ENCODE measurements at places on chromosomes 3 and 15.

GRCh38 chr3:127038923-127039581 lies 56.1 kb downstream of the PLXNA1 start:
- no peak for DNase-seq

DNA sequence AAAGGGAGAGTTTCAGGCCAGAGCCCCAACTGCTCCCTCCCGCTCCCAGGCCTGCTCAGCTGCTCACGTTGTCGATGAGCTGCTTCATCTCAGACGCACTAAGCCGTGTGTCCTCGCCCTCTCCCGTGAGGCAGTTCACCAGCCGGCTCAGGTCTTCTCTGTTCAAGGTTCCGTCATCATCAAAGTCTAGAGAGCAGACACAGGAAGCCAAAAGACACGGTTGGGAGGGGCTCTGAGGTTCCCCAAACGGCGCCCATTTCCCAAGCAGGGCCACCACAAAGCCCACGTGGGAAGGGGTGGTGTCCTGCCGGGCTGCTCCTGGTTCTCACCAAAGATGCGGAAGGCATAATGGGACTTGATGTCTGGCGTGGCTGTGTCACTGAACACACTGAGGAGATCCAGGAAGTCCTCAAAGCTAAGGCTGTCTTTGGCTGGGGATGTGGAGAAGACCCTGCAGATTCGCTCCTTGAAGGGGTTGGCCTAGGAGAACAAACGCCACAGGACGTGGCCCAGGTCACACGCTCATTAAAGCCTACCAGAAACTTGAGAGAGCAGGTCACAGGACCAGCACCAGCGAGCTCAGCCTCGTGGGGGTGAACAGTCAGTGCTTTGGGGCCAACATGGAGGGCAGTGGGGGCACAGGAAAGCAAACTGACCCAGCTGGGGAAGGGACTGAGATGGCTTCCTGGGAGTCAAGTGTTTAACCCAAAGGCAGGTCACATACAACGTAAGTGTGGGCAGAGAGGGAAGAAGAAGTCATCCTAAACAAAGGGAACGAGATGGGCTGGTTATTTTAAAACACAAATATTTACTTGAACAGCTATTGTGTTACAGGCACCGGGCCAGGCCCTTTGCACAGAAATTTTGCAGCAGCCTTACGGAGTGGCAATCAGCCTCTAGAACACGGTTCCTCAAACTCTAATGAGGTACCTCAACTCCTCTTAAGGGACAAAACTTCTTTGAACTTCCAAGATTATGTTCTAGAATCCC lies 2.4 kb downstream of the CIB1 start:
- peak; percentile 80 for DNase-seq

GRCh38 chr3:34957677-34958076 lies 681.6 kb upstream of the ARPP21 start:
- DNase-seq = peak; percentile 1

GRCh38 chr3:185188816-185189215 lies 36.0 kb upstream of the C3orf70 start:
- DNase-seq = no peak

Data from activated CD4-positive, alpha-beta T cell treated with anti-CD3 and anti-CD28 coated beads, Interleukin-2, amount 50 U/mL, for 16 hours (primary cell).